ENCODE measurements at places on chromosomes 1 and 21. TPM values are rescaled to one million over a fixed set of nuclear protein-coding genes. Genes with fewer than 3 reads are reported as not detected.

DNA sequence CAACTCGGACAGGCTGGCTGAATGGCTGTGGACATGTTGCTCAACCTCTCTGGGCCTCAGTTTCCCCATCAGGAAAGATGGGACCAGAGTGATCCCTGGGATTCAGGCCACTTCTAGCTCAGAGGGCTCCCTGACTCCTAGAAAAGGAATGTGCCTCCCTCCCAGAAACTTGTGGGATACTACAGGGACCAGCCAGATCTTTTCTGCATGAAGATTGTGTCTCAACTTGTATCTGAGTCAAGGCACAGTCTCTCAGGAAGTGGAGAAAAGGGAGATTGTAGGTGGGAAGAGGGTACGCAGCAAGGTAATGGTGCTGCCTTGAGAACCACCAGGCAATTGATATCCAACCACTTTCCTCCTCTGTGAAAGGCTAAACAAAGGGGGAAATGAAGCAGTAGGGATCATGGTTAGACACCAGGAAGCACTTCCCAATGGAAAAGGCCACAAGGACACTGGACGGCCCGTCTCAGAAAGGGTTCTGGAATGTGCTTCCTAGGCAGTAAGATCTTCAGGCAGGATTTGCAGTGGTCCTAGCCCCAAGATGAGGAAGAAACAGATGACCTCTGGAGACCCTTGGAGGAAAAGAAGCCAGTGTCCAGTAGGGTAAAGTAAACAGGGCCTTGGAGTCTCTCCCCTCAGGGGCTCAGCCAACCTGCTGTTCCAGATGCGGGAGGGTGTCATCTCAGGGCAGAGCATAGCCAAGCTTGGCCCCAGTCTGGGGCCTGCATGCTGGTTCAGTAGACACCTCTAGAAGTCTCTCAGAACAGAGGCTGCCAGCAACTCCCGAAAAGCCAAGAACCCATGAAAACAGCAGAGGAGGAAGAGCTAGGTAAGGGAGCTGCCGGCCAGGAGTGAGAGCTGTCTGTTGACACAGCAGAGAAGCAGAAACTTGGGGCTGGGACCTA, 16.8 kb downstream of the IFFO2 start:
- peaks cover 3% of the 10 kb centered on the region for H3K36me3 ChIP-seq
- DNase-seq = no peak
- H3K4me3 ChIP-seq = no peak overlapping the region
- H3K27ac ChIP-seq = no peak overlapping the region

The PGLYRP4 gene
- not detected for total RNA-seq

- H3K36me3 ChIP-seq = peaks cover 35% of the 10 kb centered on the region
- H3K27ac ChIP-seq = no peak overlapping the region
- DNase-seq = no peak
- H3K4me1 ChIP-seq = peaks cover 3% of the 10 kb centered on the region
These were observed 20.7 kb upstream of the STX12 start for GRCh38 chr1:27752360-27752759.

The FCRL5 gene
- total RNA-seq = not detected

GRCh38 chr1:168976267-168976666, 130.2 kb upstream of the ATP1B1 start:
- no peak for DNase-seq
- H3K27me3 ChIP-seq = peaks cover 3% of the 10 kb centered on the region
- no peaks in the 10 kb centered on the region for H3K4me1 ChIP-seq
- no peak overlapping the region for H3K4me3 ChIP-seq
- no peak overlapping the region for H3K27ac ChIP-seq

- H3K27me3 ChIP-seq = no peaks in the 10 kb centered on the region
- H3K27ac ChIP-seq = no peak overlapping the region
- no peak for DNase-seq
- H3K4me3 ChIP-seq = no peak overlapping the region
- H3K36me3 ChIP-seq = no peaks in the 10 kb centered on the region
These were observed 518.9 kb downstream of the USP25 start for GRCh38 chr21:16248705-16249104.

The NUDT17 gene
- 2.6 TPM for total RNA-seq

GRCh38 chr1:89356658-89357400, 7.0 kb upstream of the GBP6 start:
- H3K27ac ChIP-seq = no peak overlapping the region
- peaks cover 38% of the 10 kb centered on the region for H3K4me1 ChIP-seq
- peaks cover 10% of the 10 kb centered on the region for H3K27me3 ChIP-seq
- no peak for DNase-seq

GRCh38 chr1:23291706-23292105, 52.4 kb downstream of the HNRNPR start:
- H3K27me3 ChIP-seq = no peaks in the 10 kb centered on the region
- no peak for DNase-seq
- no peak overlapping the region for H3K4me3 ChIP-seq
- no peaks in the 10 kb centered on the region for H3K4me1 ChIP-seq
- peaks cover 42% of the 10 kb centered on the region for H3K36me3 ChIP-seq

DNA sequence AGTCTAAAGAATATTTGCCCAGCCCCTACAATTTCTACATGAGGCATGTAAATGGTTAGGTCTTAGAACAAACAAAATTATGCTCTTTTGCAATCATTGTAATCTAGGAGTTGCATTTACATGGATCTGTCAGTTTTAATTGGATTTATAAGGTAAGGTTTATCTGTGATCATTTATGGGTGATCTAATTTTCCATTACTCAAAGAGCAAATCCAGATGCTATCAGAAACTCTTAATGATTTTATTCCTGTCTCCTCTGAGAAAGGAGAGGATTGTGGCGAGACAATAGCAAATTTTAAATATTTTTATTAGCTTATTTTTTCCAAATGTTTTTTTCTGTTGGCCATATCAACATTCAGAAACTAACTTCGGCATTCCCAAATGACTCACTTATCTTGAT, 14.2 kb upstream of the NEGR1 start:
- H3K36me3 ChIP-seq = no peaks in the 10 kb centered on the region
- H3K27me3 ChIP-seq = no peaks in the 10 kb centered on the region
- DNase-seq = no peak
- no peak overlapping the region for H3K27ac ChIP-seq
- H3K4me3 ChIP-seq = no peak overlapping the region
- no peaks in the 10 kb centered on the region for H3K4me1 ChIP-seq

The TUFT1 gene
- 2.6 TPM for total RNA-seq

DNA sequence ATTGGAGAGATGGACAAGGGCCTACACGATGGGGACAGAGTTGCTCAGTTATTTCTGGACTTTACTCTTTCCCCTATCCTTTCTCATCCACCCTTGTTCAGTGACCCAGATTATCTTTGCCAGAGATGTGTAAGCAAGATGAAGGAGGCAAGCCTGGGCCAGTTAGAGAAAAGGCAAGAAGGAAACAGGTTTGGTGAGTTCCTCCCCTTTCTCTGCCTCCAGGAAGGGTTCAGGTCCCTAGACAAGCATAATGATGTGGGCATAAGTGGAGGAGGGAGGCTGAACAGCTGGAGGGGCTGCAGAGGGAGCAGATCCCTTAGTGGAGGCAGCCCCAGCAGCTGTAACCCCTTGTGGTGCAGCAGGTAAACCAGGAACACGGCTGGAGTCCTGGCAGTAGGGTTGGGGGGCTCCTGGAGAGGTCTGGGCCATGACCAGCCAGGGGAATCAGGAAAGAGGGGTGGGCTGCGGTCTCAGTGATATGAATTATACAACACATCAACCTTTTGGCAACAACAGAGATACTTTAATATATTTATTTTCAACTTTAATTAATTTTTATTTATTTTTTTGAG, 9.2 kb upstream of the CDC42 start:
- DNase-seq = no peak
- peaks cover 5% of the 10 kb centered on the region for H3K36me3 ChIP-seq
- peaks cover 53% of the 10 kb centered on the region for H3K4me1 ChIP-seq
- H3K27me3 ChIP-seq = no peaks in the 10 kb centered on the region

The DNAJC28 gene
- 0.16 TPM for total RNA-seq

GRCh38 chr1:160357286-160358002, 9.4 kb upstream of the NHLH1 start:
- no peak overlapping the region for H3K27ac ChIP-seq
- peaks cover 2% of the 10 kb centered on the region for H3K4me1 ChIP-seq
- no peak for DNase-seq
- H3K27me3 ChIP-seq = no peaks in the 10 kb centered on the region

The RASAL2 gene
- total RNA-seq = 0.37 TPM

- H3K27me3 ChIP-seq = peaks cover 39% of the 10 kb centered on the region
- H3K4me1 ChIP-seq = peaks cover 6% of the 10 kb centered on the region
- H3K36me3 ChIP-seq = no peaks in the 10 kb centered on the region
These were observed 2.7 kb downstream of the CELF3 start for GRCh38 chr1:151713874-151714273.

The PEAR1 gene
- 0.80 TPM for total RNA-seq

The TBX19 gene
- 6.5 TPM for total RNA-seq

The PLA2G2A gene
- total RNA-seq = not detected

DNA sequence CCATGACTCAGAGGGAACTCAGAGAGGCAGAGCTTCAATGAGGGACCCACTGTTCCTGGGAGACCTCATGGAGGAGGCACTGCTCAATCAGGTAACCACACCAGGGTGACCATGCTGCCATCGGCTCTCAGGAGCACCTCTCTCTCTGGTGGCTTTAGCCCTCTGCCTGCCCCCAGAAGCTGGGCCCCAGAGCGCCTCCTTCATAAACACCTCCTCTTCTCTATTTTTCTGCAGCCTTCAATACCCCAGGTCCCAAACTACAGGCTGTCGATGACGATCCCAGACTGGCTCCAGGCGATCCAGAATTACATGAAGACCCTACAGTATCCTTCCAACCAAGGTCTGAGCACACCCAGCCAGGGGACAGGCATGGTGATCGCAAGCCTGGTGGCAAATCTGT, 10.6 kb downstream of the VASH2 start:
- peaks cover 11% of the 10 kb centered on the region for H3K27me3 ChIP-seq
- H3K4me3 ChIP-seq = no peak overlapping the region
- DNase-seq = no peak
- no peaks in the 10 kb centered on the region for H3K36me3 ChIP-seq

DNA sequence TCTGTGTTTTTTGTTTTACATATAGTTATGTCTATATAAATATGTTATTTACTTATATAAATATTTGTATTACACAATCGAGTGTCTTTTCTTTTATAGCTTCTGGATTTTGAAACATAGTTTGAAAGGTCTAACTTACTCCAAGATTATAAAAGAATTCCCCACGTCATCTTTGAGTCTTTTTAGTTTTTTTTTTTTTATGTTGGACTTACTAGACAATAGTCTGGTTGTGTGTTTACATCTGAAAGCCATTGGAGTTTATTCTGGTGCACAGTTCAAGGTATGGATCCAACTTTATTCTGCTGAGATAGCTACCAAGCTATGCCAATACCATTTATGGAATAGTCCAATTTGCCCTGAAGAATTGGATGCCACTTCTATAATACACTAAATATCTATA, 26.1 kb upstream of the RCAN3 start:
- no peak overlapping the region for H3K27ac ChIP-seq
- peaks cover 10% of the 10 kb centered on the region for H3K4me1 ChIP-seq
- no peaks in the 10 kb centered on the region for H3K27me3 ChIP-seq
- DNase-seq = no peak
- peaks cover 7% of the 10 kb centered on the region for H3K36me3 ChIP-seq

- no peak overlapping the region for H3K4me3 ChIP-seq
- H3K27me3 ChIP-seq = no peaks in the 10 kb centered on the region
- no peak overlapping the region for H3K27ac ChIP-seq
- no peaks in the 10 kb centered on the region for H3K36me3 ChIP-seq
- H3K4me1 ChIP-seq = no peaks in the 10 kb centered on the region
These were observed 27.5 kb downstream of the EPHA2 start for GRCh38 chr1:16128338-16128741.

DNA sequence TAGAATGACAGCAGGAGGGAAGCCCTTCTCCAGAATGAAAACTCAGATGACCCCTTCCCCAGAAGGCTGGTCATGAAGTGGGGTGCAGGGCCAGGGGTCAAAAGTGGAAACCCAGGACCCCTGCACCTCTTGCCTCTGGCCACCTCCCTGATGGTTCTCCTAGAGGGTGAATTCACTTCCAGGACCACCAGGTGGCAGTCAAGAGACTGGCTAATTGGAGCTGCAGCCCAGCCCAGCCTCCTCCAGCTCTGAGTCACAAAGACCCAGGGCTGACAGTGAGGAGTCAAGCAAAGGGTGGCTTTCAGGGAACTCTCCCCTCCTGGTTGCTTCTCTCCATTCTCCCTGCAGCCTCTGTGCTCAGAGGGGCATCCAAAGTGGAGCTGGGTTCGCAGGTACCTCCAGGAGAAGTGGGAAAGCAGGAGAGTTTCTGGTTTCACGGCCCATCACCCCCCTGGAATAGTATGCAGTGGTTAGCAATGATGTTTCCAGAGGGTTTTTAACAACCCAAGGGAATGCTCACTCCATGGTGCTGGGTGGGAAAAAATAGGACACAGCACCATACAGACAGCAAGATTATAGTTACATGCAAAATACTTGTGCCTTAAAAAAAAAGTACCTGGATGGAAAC, 6.1 kb upstream of the EPHB2 start:
- H3K27ac ChIP-seq = no peak overlapping the region
- H3K4me1 ChIP-seq = peaks cover under 1% of the 10 kb centered on the region
- no peak overlapping the region for H3K4me3 ChIP-seq
- peaks cover 14% of the 10 kb centered on the region for H3K27me3 ChIP-seq
- H3K36me3 ChIP-seq = no peaks in the 10 kb centered on the region

The CELA3B gene
- total RNA-seq = not detected

The OR2C3 gene
- total RNA-seq = not detected

- no peaks in the 10 kb centered on the region for H3K36me3 ChIP-seq
- no peak overlapping the region for H3K27ac ChIP-seq
- H3K4me3 ChIP-seq = no peak overlapping the region
- no peaks in the 10 kb centered on the region for H3K27me3 ChIP-seq
These were observed 330.3 kb downstream of the ZNF326 start for GRCh38 chr1:90325168-90325567.

GRCh38 chr1:174358344-174358743, 89.4 kb upstream of the GPR52 start:
- no peaks in the 10 kb centered on the region for H3K4me1 ChIP-seq
- no peak overlapping the region for H3K27ac ChIP-seq
- H3K4me3 ChIP-seq = no peak overlapping the region
- DNase-seq = no peak

DNA sequence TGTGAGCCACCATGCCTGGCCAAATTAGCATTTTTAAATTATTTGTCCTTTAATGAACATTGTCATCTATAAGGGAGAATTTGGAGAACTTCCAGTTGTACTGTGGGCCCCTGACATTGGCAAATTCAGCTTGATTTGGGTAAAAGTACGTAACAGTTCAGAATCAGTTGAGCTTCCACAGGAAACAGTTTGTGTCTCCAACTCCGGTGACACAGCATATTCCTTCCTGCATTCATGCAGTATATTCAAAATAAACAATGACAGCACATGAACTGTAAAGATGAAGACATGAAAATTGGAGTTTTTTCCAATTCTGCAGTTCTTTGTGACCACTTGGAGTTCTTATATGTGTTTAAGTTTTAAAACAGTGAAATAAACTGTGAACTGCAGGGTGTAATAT, 28.2 kb downstream of the RNF220 start:
- no peak overlapping the region for H3K27ac ChIP-seq
- peaks cover 27% of the 10 kb centered on the region for H3K27me3 ChIP-seq
- H3K4me3 ChIP-seq = no peak overlapping the region
- no peak for DNase-seq
- H3K4me1 ChIP-seq = no peaks in the 10 kb centered on the region

DNA sequence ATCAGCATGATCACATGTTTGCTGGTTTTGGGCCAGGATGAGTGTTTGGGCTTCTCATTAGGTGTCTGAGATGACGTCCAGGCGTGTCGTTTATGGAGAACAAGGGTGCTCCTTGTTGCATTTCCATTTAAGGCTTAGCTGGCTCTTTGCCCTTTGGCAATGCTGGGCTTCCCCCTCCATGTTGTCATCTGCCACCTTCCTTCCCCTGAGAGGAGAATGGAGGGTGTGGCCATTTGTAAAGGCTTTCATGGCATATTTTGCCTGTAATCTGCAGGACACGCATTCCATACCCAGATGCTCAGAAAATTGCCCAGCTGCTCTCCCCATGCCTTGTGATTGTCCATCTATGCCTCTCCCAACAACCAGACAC, 27.7 kb downstream of the PKP1 start:
- H3K27me3 ChIP-seq = peaks cover 15% of the 10 kb centered on the region
- DNase-seq = no peak
- H3K4me3 ChIP-seq = no peak overlapping the region

The FLG2 gene
- total RNA-seq = not detected

All from activated T-helper 2 cell treated with anti-CD3 and anti-CD28 coated beads, Interferon-gamma antibody, Interleukin-2, Interleukin-4, amounts not matched to agents 10 μg/mL and 5 μg/mL and 100 μg/mL, durations not matched to agents 14 hours and 24 hours and 36 hours (primary cell).